Fibroblast of lung (primary cell): ENCODE measurements at places on chromosomes 3 and 15. TPM values are rescaled to one million over a fixed set of nuclear protein-coding genes. Genes with fewer than 3 reads are reported as not detected.

DNA sequence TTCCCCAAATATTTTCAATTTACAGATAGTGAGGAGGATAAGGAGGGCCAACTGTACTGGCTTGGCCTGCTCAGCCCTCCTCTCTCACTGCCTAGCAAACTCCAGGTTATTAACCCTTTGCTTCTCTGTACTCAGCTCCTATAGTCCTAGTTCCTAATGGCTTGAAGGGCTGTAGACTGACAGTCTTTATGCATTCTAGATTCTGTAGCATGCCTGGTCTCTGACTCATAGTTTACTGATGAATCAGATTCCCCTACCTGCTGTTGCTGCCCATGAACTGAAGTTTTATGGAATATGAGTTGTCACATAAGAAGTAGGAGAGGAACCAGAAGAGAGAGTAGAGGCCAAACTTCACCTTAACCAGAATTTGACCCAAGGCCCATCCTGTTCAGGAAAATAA, 27.1 kb upstream of the MAP3K13 start:
- no peak for DNase-seq

Gene ASTE1
- 5.8 and 6.3 TPM in 2 replicates for polyA plus RNA-seq

DNA sequence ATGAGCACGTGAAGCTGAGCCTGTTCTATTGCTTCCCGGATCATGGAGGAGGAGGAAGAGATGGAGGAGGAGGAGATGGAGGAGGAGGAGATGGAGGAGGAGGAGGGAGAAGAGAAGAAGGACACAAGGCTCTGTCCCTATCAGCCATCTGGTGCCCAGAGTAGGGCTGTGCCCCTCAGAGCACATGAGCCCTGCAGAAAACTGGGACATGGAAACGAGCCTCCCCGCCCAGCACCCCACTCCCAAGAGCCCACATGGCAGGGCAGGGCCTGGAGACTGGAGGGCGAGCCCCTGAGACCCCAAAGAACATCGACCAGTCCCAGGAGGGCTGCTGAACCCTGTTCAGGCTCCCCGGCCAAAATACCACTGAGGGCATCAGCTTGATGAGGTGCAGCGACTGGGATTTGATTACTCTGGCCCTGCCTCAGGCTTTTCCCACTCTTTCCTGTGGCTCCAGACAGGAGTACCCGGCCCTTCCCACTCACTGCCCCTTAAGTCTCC, 285.6 kb downstream of the UACA start:
- no peak for DNase-seq

DNA sequence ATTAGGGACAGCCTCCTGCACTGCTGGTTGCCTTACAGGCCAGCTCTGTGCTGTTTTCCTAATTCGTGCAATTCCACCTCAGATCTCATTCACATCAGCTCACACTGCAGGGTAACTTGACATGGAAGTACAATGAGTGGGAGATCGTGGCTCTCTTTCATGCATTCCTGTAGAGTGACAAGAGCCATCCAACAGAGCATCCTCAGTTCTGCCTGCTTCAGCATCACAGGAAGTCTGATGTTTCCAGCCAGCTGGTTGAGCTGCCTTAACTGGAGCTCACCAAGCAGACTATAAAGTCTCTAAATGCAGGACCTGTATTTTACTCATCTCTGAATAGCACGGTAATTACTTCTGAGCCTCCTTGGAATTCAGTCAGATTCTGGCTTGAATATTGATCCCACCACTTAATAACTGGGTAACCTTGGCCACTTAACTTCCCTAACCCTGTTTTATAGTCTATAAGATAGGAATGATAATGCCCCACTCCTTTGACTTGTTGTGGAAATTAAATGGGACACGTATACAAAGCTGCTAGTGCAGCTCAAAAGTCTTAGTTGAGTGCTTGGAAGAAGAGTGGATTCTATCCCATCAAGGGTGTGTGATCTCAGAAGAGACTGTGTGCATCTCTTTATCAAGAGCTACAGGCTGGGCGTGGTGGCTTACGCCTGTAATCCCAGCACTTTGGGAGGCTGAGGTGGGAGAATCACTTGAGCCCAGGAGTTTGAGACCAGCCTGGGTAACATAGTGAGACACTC, 1.4 kb upstream of the DIS3L start:
- DNase-seq: no peak
